ENCODE measurements at places on chromosomes 13 and 19.

DNA sequence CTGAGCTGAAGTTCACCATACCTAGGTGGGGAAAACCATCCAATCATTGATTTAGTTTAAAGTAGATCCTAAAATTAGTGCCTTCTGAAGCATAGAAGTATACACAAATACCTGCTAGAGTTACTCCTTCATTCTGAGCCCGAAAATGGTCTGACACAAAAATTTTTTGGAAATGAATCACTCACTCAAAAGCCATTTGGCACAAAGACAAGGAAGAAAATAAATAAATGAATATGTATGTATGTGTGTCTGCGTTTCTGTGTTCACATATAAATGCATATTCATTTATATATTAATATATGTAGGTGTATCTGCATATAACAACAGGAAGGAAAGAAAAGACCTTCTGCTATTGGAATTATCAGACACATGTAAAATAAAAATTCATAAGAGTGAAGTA is 614.4 kb upstream of the PCDH9 start:
- no peak for DNase-seq

DNA sequence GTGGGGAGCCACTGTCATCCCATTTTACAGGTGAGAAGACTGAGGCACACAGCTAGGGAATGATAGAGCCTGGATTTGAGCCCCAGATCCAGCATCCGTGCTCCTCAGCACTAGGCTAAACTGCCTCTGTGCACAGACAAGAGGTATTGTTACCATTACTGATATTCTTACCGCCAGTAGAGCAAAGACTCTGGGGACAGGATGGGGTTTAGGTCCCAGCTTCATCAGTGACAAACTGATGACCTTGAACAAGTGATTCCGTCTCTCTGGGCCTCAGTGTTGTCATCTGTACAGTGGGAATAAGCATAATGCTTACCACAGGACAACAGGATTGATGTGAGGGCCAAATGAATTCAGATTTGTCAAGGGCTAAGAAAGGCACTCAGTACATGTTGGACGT is 16.5 kb downstream of the AXL start:
- DNase-seq, result no peak

DNA sequence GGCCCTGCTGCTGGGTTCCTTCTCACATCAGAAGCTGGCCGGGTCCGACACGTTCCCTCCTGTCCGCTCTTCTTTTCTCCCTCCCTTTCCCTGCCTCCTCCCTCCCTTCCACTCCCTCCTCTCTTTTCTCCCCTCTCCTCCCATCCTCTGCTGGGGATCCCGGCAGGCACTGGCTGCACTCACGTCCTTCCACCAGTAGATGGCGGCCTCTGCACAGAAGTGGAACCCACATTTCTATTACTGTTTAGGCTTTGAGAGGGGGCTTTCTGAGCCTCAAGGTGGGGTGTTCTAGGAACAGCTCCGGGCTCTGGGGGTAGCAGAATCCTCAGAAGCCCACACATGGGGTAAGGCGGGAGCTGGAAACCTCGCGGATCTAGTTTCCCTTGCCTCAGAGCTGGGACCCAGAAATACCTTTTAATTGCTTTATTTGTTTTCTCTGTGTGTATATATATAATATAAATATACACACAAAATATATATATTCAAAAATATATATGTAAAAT is 294.2 kb downstream of the ZNF536 start:
- DNase-seq, result peak; percentile 41

- no peak for DNase-seq
These were observed 73.4 kb downstream of the SPACA7 start for GRCh38 chr13:112449545-112449930.

DNA sequence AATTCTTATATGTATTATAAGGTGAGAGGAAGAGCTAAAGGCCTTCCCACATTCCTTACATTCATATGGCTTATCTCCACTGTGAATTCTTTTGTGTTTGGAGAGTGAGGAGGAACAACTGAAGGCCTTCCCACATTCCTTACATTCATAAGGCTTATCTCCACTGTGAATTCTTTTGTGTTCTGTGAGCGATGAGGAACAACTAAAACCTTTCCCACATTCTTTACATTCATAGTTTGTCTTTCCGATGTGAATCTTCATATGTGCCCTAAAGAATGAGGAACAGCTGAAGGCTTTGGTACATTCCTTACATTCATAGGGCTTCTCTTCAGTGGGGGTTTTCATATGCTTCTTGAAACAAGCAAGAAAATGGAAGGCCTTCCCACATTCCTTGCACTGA is 13.3 kb downstream of the ZNF699 start:
- DNase-seq, result no peak

DNA sequence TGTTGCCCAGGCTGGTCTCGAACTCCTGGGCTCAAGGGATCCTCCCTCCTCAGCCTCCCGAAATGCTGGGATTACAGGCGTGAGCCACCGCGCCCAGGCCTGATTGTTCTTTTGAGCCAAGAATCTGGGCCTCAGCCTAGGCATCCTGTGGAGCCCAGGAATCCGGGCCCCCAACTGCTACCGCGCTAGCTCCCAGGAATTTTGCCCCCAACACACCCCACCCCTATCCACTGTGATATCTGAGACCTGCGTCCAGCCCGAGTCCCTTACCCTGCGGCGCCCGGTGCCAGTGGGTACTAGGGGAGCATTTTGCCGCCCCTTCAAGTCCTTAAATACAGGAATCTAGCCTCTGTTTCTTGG is 838 bp upstream of the MYADM start:
- DNase-seq, result no peak

Measured in nucleus accumbens (tissue), 56 donors.